ENCODE measurements at places on chromosomes 11 and 22.

DNA sequence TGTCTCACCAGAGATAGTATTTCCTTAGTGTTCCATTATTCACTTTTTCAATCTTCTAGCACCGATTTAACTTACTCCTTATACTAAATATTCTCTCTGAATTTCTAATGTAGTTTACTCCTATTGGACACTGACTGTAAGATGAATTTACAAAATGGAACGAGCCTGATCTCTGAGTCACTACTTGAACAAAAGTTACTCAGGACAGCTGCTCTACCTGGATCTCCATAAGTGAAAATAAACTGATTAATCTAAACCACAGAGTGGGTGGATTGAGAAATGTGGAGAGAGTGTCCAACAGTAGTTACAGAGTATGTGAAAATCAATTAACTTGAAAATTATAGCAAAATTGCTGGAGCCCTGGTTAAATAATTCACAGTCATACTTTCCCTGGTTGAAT, 141.7 kb upstream of the CHORDC1 start:
- DNase-seq: no peak

GRCh38 chr22:47051441-47052071, 289.1 kb downstream of the TBC1D22A start:
- no peak for DNase-seq

DNA sequence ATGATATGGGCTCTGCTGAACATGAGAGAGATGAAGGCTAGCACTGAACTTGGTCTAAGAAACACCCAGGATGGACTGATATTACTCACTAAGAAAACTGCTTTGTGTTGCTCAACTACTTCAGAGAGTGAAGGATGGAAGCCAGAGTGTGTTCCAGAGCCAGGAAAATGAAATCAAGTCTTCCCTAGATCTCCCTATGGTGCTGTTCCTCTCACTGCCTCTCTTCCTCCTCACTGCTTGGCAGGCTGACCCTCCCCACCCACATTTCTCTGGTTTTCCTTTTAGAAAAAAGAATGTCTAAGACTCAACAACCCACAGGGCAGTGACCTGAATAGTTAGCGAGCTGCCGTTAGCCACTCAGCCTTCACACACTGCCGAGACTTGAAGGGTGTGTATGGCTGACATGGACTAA, 65.6 kb downstream of the CCDC81 start:
- no peak for DNase-seq

- DNase-seq: no peak
Observed at GRCh38 chr22:42172773-42173172, 42.2 kb upstream of the CYP2D6 start.

GRCh38 chr22:50687829-50688228, 15.2 kb downstream of the SHANK3 start:
- no peak for DNase-seq

DNA sequence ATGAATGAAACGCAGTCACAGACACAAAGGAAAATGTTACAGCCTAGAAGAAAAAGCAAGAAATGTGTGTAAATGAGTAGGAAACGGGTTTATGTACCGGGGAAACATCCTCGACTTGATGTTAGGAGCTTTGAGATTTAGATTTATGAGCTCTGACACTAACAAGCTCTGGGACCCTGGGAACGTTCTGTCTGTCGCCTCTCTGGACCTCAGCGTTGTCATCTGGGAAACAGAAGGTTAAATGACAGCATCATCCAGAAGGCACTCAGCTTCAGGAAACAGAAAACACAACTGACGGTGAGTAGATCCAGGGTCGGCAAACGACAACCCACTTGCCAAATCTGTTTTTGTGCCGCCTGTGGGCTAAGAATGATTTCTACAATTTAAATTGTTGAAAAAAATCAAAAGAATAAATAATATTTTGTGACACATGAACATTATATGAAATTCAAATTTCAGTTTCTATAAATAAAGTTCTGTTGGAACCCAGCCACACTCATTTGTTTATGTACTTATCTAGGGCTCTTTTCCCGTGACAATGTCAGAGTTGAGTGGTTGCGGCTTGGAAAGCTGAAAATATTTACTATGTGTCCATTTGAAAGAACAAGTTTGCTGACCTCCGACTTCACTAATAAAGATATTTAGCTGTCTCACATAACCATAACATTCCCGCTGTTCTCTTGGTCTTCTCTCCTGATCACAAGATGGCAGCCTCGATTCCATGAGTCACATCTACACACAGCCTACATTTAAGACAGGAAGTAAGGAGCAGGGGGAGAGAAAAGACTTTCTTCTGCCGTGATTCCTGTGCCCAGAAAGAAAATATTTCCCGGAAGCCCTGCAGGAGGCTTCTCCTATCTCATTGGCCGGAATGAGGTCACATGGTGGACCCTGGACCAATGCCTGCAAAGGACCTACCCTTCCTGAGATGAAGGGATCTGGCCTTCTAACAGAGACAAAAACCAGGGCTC, 47.1 kb upstream of the SYT13 start:
- no peak for DNase-seq
